Occipital lobe (tissue), 3 donors: ENCODE measurements at places on chromosomes 7 and 10.

DNA sequence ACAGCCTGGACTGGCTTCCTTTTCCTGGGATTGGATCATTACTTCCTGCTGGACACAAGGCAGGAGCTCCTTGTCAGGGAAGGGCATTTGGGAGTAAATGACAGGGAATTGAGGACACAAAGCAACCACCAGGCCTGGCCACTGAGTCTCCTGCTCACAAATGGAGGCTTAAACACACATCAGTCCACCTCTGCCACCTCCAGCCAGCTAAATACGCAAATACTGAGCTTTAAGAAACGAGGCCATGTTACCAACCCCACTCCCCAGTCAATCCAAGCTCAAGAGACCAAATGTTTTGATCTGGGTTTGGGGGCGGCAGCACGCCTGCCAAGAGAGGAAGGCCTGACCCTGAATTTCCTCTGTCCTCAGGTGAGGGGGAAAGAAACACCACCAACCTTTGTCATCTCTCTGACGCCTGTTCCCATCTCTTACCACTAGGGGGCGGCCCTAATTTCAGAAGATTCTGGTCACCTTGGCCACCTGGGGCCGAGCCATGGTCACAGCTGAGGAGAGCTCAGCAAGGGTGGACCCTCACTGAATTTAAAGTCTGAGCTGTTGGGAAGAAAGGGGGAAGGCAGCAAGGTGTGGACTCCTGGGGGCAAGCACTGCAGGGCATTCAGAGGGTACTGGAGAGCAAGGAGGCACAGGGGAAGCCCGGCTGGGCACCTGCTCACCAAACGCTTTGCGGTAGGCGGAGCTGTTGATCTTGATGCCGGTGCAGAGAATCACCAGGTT is 16.5 kb downstream of the AIFM2 start:
- DNase-seq = no peak

DNA sequence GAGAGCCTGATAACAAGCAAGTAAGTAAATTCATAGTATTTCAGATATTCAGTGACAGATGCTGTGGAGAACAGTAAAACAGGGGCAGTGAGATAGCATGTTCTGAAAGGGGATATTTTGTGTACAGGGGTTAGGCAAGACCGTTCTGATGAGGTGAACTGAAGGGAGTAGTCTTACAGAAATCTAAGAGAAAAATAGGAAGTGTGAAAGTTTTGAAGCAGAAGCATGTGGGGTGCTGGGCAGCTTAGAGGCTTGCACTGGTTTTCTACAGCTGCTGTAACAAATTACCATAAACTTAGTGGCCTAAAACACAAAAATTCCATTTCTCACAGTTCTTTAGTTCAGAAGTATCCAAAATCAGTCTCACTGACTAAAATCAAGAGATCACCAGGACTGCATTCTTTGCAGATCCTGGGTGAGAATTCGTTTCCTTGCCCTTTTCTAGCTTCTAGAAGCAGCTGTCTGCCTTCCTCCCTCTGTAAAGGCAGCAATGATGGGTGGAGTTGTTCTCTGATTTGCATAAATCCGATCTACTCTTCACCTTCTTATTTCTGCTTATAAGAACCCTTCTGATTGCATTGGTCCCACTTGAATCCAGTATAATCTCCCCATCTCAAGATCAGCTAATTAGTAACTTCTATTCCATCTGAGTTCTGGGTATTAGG is 7.5 kb upstream of the KLF14 start:
- no peak for DNase-seq

DNA sequence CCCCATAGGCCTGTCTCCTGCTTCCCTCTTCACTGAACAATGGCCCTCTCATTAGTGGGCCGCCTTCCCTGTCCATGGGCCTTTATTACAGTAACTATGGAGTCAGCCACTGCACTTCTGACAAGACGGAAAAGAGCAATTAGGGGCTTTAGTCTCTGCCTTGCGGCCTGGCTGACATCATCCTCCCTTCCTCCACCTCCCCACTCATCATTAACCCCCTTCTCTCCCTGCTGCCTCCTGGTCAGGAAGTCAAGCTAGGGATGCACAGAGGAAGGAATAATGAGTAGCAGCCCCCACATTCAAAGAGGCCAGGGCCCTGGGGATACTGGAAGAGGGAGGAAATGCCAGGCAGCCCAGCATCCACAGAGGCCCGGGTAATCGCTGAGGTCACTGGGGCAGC is 101.6 kb upstream of the PLXNA4 start:
- DNase-seq = no peak

DNA sequence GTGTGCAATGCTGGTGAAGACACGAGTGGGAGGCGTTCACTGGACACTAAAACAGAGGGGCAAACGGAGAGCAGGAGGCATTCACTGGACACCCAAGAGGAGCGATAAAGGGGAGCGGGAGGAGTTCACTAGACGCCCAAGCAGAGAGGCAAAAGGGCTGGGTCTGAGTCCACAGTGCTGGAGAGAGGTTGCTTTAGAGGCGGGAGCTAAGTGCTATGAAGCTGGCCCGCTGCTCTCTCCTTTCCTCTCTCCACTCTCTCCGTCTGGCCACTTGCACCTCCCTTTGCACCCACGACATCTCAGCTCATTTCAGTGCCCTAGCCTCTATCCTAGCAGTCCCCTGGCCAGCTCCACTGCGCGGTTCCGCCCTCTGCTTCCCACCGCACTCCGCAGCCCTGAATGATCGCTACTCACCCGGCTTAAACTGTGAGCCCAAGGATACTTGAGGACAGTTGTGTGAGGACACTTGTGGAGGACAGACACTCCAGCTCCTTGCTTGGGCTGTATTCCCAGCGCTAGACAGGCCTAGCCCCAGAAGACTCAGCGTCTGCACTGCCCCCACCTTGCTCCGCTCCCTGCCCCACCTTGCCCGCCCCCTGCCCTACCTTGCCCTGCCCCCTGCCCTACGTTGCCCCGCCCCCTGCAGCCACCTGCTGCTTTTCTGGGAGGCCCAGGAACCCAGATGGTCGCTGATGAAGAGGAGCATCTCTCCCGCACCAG is 78.8 kb upstream of the CPXM2 start:
- DNase-seq = no peak

- no peak for DNase-seq
Observed at GRCh38 chr7:107505997-107506673, 36.3 kb downstream of the GPR22 start.

DNA sequence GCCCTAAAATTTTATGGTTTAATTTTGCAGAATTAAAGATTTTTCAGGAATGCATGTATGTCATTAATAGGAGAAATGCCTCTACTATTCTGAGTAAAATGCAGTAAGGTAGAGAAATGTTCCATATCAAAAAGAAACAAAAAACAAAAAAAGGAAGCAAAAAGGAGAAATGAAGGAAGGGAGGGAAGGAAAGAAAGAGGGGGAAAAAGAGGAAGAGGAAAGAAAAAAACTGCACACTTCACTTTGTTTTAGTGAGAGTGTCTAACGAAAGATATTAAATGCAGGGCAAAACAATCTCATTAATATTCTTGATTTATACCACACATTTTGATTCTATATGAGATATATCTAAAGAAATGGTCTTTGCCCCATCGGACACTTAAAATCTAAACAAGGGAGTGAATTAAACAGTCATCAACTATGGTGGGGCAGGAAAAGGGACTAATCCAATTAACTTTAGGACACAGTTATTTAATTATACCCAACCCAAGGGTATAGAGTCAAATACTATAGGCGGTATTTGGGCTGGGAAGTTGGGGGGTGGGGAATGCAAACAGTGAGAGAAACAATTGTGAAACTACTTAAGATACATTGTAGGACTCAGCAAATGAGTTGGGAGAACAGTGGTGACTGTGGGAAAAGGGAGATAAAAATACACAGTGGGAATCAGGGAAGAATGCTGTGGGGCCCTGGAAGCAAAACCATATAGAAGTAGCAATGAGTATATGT is 27.0 kb downstream of the IMMP2L start:
- DNase-seq = no peak

DNA sequence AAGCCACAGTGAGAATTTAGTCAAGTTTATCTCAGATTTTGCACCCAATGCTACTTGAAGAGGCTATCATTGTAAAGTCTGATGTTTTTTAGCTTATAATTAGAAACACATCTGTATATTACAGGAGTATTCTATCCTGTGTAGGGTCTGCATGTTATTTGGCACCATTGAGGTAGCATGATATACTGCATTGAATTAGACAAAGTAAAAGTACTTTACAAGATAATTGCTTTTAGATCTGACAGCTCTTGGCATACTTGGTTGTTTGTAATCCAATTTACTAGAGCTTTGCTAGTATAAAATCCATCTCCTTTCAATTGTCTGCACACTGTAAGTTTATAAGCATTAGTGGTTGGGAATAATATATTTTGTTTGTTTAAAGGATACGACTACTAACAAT is 714.3 kb downstream of the ANKRD7 start:
- no peak for DNase-seq

DNA sequence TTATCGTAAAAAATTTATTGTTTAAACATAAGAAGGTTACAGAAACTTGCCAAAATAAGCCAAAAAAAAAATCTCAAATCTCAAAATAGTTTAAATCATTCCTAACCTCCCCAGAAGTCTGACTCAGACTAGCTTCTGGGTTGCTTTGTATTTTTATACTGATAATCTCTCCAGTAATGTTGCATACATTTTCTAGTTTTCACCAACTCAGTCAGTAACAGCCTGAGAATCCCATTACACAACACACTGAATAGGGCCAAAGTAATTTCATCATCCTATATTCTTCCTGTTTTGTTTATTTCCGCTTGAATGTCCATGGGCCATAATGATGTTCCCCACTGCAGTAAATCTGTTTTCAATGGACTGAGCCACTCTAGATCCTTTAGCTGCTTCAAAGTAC is 478.5 kb downstream of the GPAM start:
- DNase-seq = no peak

GRCh38 chr7:71034243-71034642 is 97.7 kb upstream of the GALNT17 start:
- DNase-seq = no peak

DNA sequence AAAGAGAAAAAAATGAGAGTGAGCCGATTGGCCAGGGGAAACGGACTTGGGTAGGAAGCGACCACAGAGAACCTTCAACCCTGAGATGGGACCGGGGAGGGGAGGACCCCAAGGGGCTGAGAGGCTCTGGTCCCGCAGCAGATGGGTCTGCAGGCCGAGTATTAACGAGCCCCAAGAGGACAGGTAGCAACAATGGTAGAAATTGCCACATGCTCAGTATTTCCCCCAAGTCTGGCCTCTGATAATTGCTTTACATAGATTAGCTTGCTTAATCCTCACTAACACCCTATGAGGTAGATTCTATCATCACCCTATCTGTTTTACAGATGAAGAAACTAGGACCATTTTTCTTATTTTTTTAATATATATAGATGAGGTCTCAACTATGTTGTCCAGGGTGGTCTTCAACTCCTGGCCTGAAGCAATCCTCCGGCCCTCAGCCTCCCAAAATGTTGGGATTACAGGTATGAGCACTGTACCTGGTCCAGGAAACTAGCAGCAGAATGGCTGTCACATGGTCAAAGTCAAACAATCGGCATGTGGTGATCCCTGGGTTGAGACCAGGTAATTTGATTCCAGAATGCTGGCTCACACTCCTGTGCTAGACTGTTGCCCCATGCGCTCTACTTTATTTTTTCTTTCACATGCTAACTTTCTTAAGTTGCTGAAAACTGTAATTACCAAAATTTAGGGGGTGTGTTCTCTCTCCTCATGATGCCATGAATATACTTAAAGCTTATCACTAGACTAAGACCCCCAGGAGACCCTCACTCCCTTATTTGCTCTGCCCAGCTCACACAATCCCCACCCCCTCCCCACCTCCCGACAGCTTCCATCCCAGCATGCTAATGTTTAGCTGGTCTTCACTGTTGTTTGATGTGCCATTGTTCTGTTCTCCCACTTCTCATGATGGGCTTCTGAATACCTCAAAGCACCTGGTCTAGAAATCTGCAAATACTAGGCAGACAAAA is 67.9 kb upstream of the AFAP1L2 start:
- no peak for DNase-seq

- no peak for DNase-seq
Observed at GRCh38 chr10:76509446-76509845, 1078.0 kb downstream of the LRMDA start.

GRCh38 chr10:5633166-5633749 is 33.1 kb downstream of the ASB13 start:
- DNase-seq = no peak

DNA sequence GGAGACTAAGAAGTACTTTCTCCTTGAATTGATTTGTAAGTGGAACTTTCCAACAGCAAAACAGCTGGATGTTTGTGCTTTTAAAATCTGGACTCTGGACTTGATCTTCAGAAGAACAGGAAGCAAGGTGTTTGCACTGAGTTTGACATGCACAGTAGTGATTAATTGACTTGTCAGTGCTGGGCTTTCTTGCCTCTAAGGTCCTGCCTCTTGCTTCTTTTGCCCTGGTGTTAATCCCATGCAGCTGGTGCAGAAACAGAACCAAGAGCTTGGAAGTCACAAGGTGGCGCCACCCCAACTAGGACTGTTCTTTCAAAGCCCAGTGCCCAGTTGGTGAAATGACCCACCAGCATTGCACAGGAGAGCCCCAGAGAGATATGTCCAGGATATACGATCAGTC is 66.8 kb upstream of the SEPHS1 start:
- no peak for DNase-seq

- no peak for DNase-seq
Observed at GRCh38 chr7:27148756-27149641, 1.4 kb upstream of the HOXA6 start.

- DNase-seq = no peak
Observed at GRCh38 chr7:122413339-122413738, 108.8 kb upstream of the FEZF1 start.

- DNase-seq = no peak
Observed at GRCh38 chr10:119285495-119286267, 78.3 kb downstream of the GRK5 start.

DNA sequence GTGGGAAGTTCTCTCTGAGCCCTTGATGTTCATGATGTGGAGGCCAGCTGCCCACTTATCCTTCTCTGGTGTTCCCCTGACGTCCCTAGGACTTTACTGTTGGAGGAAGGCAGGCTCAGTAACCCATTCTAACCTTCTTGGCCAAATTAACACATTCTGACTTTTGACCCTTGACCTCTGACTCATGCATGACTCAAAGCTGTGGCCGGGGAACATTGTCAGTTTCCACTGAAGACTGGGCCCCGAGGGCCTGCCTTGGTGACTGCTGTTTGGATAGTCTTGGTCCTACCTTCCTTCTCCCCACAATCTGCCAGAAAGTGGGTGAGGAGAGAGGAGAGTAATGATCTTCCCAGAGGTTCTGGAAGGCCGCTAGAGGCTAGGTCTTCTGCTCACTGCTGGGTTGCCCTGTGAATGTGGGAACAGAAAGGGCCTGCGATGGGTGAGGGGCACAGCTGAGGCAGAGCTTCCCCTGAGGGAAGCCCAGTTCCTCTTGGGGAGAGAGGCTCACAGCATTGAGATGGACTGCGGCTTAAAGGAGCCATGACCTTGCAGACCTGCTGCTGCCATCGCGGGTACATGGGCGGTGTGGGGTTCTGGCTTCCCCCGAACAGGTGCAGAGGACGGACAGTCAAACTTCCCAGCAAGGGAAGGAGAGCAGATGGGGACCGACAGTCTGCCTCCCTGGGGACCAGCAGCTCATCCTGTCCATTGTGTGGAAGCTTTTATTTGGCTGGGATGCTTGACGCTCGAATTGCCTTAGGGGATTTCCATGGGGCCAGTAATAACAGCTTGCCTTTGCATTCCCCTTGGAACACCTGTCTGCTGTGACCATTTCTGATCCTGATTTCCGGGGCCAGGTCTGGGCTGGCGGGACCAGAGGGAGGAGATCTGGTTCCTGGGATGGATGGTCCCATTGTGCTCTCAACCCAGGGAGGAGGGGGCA is 43.8 kb downstream of the ADAMTS14 start:
- DNase-seq = no peak
